ENCODE measurements at places on chromosomes 4 and X. TPM values are rescaled to one million over a fixed set of nuclear protein-coding genes. Genes with fewer than 3 reads are reported as not detected.

- no peak for DNase-seq
Observed at GRCh38 chr4:168076989-168077725, 15.2 kb upstream of the ANXA10 start.

- DNase-seq: no peak
Observed at GRCh38 chr4:154313004-154313585, 178.5 kb downstream of the DCHS2 start.

GRCh38 chr4:168822481-168822880 is 187.6 kb downstream of the CBR4 start:
- DNase-seq: no peak

GRCh38 chr4:56686537-56687231 is 5.6 kb upstream of the HOPX start:
- DNase-seq: no peak

DNA sequence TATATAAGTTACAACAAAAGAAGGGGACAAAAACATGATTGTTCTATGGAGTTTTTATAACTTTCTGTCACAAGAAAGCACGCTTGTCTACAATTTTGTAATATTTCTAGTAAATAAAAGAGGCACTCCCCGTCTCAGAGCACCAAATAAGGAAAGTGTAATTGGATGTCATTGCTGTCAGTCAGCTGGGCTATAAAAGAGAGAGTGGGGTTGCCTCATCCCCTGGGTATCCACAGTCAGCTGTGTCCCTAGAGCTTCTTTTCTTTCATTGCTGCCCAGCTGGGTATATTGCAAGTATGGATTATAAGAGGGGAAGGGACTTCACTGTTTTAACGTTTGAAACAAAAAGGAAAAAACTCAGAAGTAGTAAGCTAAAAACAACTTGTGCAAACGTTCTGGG is 61.3 kb downstream of the NPNT start:
- DNase-seq: no peak

DNA sequence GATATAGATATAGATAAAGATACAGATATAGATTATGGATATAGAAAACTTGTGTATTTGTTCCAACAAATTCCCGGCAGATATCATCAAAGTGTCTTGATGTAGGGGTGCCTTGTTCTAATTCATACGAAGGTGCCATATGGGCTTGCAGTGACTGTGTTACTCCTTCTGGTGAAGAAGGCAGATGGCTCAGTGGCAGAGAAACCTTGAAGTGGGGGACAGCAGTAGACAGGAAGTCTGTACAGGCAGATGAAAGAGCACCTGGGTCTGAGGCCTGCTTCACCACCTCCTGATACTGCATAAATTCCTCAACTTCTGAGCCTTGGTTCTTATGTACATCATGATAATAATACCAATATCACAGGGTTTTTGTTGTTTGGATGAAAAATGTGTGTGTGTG is 179.5 kb upstream of the GATB start:
- DNase-seq: no peak

DNA sequence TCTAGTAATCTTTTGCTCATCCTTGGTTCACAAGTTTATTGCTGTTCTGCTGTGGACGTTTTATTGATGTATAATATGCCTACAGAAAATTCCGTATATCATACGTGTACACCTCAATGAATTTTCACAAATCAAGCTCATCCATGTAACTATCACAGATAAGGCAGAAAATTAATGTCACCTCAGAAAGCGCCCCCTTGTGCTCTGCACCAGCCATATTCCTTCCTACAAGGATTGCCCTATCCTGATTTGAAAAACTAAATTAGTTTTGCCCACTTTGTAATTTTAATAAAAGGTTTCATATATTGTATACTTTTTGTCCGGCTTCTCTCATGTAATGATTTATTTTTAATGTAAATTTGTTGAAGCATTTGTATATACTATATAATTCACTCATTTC is 390.8 kb downstream of the ADGRL3 start:
- DNase-seq: no peak

DNA sequence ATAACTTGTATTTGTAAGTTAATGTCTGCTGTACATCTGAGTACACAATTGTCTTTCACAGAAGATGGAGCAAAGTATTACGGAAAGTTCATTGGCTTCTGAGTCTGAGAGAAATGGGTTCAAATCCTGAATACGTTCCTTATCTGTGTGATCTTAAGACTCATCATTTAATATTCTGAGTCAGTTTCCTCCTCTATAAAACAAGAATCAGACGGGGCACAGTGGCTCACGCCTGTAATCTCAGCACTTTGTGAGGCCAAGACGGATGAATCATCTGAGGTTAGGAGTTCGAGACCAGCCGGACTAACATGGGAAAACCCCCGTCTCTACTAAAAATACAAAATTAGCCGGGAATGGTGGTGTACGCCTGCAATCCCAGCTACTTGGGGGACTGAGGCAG is 57.8 kb downstream of the APBB2 start:
- DNase-seq: no peak

GRCh38 chrX:41377624-41378023 is 43.7 kb downstream of the DDX3X start:
- no peak for DNase-seq

DNA sequence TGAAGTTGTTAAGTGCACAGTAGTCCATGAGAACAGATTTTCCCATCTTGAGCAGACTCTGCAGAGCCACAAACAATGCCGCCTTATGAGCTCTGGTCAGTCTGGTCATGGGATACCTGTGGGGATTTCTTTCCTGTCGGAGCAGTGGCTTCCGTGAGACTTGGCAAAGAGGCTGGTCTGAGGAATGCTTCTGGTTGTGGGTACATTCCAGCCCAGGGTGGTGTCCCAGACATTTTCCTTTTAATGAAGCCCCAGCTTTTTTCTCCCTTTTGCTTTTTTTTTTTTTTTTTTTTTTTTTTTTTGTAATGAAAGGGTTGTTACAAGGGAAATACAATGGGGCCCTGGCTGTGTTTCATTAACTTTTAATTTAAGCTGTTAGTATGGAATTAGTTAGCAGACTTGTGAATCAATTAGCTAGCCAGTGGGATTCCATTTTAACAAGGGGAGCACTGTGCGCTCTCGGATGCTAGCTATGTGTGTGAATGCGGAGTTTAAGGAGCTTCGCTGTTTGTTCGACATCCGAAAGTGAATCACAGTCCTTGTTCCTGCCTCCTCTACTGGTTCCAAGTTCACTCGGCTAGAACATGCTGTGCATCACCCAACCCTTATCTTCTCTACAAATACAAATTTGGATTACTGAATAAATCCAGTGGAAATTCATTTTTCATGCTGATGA is 225.1 kb downstream of the CBR4 start:
- DNase-seq: no peak

- peak; percentile 9 for DNase-seq
Observed at GRCh38 chr4:56505269-56506130, at the start of gene ARL9. ARL9 (plus strand) TSS chr4:56505791; CDS start chr4:56505863, 72 bp downstream.

- no peak for DNase-seq
Observed at GRCh38 chr4:125229596-125230058, 85.1 kb upstream of the FAT4 start.

DNA sequence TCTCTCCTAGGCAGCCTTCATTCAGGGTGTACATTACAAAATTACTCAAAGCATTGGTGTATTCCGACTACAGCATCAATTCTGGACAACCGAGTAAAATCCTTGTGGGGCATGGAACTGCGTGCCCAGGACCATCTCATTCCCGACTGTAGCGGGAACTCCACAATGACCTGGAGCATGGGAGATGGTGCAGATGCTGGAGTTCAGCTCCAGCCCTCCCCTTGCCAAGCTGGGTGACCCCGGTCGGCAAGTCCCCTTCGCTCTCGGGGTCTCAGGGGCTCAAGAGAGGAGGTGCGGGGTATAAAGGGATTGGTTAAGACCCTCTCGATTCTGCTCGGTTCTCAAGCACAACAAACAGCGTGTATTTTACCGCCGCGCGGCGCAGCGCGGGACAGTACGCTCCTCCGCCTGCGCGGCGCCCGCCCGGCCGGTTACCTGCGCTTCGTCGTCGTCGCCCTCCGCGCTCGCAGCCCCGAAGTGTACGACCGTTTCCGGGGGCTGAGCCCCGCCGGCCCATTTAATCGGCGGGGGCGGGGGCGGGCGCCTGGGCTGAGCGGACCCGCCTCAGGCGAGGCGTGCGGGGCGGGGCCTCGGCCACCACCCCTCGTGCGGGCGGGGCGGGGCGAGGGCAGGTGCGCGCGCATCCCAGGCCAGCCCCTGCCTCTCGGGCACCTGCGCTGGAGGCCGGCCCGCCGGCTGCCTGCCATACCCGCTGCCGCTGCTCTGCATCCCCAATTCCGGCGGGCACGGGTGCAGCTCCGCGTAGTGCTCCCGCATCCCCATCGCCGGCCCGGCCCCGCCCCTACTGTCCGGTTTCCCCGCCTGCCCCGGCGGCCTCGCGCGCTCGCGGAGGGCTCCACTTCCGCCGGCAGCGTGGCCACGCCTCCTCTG is at the start of gene G6PD:
TSS of gene G6PD (minus strand) at position 493 of the 891 bp plus-strand sequence. CDS start 691 bp downstream, outside the sequence.
- no peak for DNase-seq

DNA sequence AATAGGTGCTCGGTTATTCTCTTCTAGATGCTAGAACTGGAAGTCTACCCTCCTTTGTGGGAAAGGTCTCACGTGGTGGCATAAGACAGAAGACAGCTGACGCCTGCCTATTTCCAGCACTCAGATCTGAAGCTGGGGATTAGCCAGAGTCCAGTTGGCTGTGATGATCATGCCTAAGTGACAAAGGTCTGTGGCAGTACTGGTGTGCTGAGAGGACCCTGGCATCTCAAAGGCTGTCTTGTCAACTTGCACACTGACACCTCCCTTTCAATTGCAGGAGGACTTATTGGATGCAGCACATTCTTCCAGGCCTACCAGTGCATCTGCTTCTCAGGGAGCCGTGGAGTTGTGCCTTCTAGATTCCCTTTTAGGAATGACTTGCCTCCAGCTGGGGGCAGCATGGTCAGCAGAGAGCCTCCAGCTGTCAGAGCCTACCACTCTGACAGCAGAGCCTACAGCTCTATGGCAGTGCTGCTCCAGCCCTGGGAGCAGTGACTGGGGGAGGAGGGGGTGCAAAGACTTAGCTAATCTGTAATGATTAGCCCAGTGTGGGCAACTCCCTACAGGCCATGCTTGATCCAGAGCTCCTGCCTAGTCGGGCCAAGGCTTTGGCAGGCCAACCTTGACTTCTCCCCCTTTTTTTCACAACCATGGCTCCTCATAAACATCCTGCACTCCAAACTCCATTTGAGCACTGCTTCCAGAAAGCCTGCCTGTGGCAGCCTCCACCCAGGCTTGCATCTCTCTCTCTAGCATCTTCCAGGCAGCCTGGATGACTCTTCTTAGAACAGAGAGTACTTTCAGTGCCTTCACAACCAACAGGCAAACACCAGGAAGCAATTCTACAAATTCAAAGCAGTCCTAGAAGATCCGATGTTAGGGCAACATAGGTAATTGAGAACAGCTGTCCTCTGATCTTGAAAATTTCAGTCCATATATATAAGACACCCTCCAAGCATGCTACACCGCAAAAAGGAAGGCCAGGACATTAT is 13.8 kb upstream of the FGFBP2 start:
- no peak for DNase-seq

DNA sequence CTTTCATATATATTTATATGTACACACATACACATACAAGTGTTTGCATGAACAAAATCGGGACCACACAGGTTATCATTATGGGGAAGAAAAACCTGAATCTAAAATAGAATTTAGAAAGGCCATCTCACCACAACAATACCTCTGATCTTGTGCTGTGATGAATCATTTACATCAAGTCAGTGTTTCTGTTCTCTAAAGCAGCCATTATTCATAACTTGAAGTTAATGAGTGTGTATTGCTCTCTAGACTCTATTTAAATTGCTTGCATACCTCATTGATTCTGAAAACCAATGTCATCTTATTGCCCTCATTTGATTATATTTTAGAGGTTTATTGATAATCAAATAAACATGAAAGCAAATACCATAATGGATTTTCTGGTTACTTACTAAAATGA is 71.6 kb downstream of the FAM114A1 start:
- no peak for DNase-seq

- DNase-seq: no peak
Observed at GRCh38 chrX:75096331-75096730, 59.8 kb downstream of the ABCB7 start.

GRCh38 chrX:1391707-1392375 is at the start of gene SLC25A6:
SLC25A6 (minus strand) TSS chrX:1392113; CDS start chrX:1392009, 104 bp downstream.
- DNase-seq: peak; percentile 89

DNA sequence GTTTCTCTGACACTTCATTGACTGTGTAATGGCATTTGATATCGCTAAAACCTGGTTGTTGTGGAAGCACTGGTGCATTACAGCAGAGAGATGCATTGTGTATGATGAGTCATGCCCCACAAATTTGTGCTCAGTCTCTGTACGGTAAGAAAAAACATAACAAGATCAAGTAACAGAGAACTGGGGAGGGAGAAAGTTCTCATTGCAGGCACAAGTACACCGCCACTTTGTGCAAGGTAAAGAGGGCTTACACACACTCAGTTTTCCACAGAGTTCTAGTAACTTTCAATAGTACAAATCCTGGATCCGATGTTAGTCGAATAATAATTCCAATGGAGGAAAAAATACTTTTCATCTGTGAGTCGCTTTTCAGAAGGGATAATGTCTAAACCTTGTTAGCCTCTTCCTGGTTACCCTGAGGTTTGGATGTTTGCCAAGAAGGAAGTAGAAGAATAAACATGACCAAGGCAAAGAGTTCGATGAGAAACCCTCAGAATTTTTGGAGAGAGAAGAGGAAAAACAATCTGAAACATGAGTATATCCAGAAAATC is 512.5 kb upstream of the SLIT2 start:
- no peak for DNase-seq

GRCh38 chr4:182642831-182643230 is 274.4 kb downstream of the DCTD start:
- DNase-seq: no peak

DNA sequence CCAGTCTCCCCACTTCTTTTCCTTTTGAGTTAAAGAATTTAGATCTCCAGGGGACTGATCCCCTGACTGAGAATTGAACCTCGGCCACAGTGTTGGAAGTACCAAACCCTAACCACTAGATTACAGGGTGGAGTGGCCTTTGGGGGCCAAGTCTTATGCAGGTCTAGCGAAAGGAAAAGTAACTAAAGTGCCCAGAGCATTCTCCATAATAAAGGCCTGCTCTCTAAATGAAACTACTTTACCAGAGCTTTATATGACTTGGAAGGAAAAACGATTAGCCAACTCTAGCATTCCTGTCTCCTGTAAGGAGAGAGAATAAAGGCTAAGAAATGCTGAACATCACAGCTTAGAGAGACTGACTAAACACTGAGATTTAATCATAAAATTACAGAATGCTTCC is 788.0 kb downstream of the C4orf33 start:
- no peak for DNase-seq

Gene F9
- 0.28 TPM for total RNA-seq

Gene ADH1C
- 4.5 TPM for total RNA-seq

Gene RTL9
- 0.27 TPM for total RNA-seq

Gene YY2
- total RNA-seq: 4.2 TPM

Gene DGKK
- total RNA-seq: not detected

Gene MEPE
- not detected for total RNA-seq

Gene KIF4A
- 1.7 TPM for total RNA-seq

Gene PPP2R2C
- total RNA-seq: 0.41 TPM

Gene SPANXC
- total RNA-seq: not detected

Gene MAGEA9B
- total RNA-seq: not detected

Gene TCEANC
- 9.6 TPM for total RNA-seq

Gene ARMCX2
- total RNA-seq: 39.0 TPM

All from thoracic aorta (tissue), 2 donors.